ENCODE measurements at places on chromosomes 1 and 21.

DNA sequence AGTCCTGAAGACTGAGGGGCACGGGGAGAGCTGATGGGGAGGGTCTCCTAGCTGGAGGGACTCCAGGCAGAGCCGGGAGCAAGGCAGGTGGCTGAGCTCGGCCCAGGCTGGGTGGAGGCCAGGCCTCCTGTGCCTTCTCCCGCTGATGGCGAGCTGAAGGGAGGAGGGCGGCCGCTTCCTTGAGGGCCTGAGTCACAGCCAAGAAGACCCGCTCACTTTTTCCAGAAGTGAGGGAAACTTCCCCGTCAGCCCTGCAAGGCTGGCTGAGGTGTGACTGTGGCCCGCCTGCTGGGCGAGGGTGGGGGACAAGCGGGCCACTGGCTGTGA lies 1.7 kb upstream of the VWA1 start:
- DNase-seq, result no peak

DNA sequence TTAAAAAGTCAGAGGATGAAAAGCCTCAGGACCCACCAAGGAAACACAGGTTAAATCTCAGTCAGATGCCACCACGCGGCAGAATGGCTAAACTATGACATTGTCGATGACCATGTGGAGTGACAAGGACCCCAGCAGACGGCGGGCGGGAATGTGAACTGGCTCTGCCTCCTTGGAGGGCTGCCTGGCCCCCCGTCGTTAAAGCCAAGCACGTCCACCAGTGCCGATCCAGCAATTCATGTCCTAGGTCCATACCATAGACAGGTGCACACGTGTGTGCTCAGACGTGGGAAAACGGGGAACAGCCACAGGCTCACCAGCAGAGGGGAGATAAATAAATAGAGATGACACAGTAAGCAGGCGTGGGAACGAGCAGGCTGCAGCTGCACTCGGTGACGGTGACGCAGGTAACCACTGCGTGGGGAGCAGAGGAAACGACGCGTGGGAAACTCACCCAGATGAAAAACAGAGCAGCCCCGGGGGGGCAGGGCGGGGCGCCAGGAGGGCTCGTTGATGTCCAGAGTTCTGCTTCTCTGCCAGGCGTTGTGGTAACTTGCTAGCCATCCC lies 28.3 kb upstream of the PCBP3 start:
- peak; percentile 20 for DNase-seq

DNA sequence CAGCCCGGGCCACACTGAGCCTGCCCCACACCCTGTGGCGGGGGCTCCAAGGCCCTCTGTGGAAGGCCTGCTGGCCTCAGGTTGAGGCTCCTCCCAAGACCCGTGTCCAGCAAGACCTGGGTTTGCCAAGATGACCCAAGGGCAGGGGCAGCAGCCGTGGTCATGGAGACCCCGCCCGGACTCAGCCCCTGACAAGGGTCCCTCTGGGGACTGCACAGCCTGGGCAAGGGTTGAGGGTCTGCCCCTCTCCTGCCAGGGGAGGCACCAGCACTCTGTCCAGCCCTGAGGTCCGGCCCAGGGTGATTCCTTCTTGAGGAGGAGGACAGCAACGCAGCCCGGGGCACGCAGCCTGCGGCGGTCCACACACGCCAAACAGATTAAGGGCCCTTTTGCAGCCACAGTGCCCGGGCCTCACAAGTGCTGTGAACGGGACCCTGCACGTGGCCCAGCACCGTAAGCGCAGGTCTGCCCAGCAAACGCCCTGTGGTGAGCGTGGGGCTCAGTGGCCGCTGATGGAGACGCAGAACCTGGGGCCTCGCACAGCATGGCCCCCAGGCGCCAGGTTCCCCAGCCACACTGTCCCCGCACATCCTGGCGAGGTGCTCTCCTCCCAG lies 3.4 kb downstream of the SPATC1L start:
- peak; percentile 32 for DNase-seq

DNA sequence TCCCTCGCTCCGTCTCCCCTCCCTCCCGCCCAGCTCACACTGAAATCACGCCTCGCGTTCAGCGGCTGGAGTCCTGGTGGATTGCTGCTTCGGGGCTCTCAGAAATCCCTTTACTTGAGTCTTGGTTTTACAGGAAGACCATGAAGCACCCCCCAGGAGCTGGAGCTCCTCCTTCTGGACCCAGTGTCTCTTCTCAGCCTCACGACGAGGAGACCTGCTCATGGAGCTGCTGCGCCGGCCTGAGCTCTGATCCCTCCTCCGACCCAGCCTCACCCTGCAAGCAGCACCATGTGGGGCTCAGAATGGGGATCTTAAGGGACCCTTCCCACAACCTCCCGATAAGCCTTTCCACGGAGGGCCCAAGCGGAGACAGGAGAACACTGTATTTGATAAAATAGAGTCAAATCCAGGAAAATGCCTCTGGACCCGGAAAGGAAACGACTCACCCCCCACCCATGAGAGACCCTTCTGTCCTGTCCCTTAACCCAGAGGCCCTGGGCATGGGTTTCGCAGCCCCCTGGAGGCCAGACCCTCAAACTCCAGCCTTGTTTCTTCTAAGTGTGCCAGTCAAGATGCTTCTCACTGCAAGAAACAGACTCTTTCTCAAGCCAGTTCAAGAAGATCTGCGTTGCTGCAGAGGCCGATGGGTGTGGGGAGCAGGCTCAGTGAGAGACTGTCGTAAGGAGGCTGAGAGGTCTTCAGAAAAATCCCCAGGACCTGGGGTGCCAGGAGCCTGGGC lies 26.1 kb downstream of the PDE9A start:
- no peak for DNase-seq

GRCh38 chr1:89973471-89974127 lies 21.3 kb upstream of the ZNF326 start:
- DNase-seq, result no peak

GRCh38 chr1:147892731-147893214 lies 9.8 kb upstream of the GJA8 start:
- no peak for DNase-seq

DNA sequence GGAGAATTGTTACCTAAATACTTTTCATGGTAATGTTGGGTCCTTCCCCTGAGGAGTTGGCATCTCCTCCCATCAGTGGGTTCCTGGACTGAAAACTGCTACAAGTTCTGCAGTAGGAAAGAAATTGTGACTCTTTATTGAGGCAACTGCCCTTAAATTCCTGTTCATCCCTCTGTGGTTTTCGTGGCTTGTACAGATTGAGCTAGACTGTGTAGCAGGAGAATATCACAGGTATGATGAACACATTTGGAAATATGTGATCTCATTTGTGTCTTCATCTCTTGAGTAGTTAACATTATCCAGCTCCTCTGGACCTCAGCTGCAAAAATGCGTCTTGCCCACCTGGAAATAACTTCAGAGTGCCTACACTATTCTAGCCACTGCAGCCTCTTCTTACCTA lies 390.6 kb downstream of the PTPRC start:
- no peak for DNase-seq

DNA sequence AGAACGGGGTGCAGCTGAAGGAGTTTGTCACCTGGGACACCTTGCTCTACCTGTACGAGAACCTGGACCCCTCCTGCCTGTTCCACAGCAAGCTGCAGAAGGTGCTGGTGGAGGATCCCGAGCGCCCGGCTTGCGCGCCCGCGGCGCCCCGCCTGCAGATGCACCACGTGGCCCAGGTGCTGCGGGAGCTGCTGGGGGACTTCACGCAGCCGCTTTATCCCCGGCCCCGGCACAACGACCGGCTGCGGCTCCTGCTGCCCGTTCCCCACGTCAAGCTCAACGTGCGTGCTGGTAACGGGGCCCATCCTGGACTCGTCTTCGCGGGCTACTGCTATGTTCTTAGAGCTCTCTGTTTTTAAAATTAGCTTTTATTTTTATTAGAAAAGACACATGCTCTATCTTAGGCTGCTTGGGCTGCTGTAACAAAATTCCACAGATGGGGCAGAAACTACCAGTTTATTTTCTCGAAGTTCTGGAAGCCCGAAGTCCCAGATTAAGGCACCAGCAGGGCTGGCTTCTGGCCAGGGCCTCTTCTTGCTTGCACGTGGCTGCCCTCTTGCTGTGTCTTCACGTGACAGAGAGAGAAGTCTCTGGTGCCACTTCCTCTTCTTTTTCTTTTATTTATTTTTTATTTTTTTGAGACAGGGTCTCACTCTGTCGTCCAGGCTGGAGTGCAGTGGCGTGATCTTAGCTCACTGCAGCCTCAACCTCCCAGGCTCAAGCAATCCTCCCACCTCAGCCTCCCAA lies 38.1 kb downstream of the TRPM2 start:
- no peak for DNase-seq

- no peak for DNase-seq
Observed at GRCh38 chr1:244050835-244051444, at the start of gene ZBTB18. ZBTB18 (plus strand) TSS chr1:244051283; CDS start chr1:244051432, 149 bp downstream.

- DNase-seq, result no peak
Observed at GRCh38 chr1:2299131-2299627, 71.1 kb downstream of the SKI start.

DNA sequence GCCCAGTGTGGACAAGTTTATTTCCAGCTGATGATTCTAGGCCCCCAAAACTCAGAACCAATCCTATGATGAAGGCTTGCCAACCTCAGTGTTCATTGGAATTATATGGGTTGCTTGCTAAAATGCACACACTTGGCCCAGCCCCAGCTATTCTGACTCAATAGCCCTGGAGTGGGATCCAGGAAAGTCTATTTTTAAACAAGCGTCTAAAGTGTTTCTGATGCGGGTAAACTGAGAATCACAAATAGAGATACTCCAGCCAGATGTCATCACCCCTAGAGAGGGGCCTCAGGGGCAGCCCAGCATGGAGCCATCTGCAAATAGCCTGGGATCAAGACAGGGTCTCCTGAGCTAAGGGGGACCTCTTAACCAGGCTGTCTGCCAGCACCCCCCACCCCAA lies 46.0 kb downstream of the PKP1 start:
- DNase-seq, result no peak

- no peak for DNase-seq
Observed at GRCh38 chr1:111742938-111743549, 3.8 kb upstream of the INKA2 start.

DNA sequence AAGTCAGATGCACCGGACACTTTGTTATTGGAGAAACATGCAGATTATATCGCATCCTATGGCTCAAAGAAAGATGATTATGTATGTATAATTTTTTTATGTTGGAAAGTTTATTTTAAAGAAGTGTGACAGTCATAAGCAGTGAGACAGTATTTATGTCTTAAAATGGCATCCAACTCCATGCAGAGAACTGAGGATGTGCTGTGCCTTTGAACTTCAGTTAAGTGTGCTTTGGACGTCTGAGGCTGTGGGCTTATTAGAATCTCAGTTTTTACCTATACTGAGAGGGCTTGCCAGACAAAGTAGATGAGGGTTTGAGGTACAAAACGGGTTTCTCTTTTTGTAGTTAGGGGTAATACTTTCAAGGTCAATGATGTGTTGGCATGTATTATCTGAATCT lies 1.5 kb downstream of the RABGGTB start:
- no peak for DNase-seq

DNA sequence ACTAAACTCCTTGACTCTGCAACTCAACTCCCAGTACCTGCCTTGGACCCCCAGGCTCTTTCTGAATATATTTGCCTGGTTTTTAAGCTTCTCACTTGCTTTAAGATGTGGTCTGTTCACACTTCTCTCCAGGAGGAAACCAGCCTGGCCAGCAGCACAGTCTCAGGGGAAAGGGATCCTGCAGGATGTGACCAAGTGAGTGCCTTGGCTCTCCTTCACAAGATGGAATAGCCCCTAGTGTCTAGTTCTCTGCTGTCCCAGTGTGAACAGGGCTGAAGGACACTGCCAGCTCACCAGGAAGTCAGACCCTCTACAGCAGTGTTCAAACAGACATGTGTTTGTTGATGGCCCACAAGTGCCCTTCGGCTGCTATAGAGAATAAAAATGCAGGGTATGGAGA lies 32.9 kb downstream of the CD244 start:
- DNase-seq, result no peak

GRCh38 chr1:43293896-43294760 lies 6.7 kb upstream of the TIE1 start:
- no peak for DNase-seq

GRCh38 chr1:32393136-32393535 lies 1.1 kb downstream of the BSDC1 start:
- no peak for DNase-seq

- DNase-seq, result no peak
Observed at GRCh38 chr1:52955129-52955970, 28.3 kb downstream of the SCP2 start.

DNA sequence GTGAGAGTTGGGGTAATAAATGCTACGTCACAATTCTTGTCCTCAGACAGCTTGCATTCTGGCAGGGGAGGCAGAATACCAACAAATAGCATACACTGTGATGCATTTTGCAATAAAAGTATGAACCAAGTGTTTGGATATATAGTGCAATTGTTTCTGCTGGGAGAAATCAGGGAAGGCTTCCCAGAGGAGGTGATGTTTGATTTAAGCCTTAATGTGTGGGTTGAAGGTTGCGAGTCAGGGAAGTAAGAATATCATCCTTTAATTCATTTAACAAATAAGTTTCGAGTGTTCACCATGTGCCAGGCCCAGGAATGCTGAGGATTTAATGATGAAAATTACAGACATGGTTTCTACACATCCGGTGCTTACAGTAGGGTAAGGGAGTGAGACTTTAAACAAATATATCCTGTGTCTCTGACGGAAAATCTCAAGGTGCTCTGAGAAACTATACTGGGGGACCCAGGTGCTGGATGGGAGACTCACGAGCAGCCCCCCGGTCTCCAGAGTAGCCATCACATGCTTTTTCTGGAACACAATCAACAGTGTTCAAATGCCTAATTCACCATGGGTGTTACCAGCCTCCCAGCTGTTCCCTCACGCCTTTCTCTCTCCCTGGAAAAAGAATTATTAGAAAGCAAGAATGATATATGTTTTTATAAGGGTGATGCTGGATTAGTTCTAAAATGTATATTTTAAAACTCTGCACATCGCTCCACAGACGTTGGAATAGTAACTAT lies 31.7 kb downstream of the RASSF5 start:
- no peak for DNase-seq

DNA sequence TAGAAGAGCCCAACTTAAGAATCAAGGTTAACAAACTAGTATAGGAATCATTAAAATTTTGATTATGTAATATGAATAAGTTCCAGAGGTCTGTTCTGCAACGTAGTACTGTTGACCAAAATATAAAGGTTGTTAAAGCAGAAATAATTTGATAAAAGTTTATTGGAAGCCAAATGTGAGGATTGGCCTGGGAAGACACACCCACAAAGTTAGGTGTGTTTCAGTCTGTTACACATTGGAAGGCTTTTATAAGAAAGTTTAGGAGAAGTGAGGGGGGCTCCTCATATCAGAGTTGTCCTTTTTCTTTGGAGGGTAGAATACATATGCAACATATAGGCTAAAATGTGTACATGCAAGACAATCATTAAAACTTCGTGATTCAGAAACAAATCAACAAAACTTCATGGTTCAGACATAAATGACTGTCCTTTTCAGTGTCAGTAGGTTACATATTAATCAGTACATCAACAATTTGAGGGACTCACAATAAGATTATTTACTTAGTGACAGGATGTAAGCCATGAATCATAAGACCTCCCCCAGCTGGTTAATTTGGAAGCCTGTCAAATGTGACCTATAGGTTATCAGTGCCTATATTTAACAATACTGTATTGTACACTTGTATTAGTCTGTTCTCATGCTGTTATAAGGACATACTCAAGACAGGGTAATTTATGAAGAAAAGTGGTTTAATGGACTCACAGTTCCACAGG lies 245.0 kb upstream of the B3GALT2 start:
- no peak for DNase-seq

All from H9 (cell line).